ENCODE measurements at places on chromosomes 1 and 21.

GRCh38 chr1:34360574-34360973, 183.9 kb downstream of the C1orf94 start:
- no peak for DNase-seq

DNA sequence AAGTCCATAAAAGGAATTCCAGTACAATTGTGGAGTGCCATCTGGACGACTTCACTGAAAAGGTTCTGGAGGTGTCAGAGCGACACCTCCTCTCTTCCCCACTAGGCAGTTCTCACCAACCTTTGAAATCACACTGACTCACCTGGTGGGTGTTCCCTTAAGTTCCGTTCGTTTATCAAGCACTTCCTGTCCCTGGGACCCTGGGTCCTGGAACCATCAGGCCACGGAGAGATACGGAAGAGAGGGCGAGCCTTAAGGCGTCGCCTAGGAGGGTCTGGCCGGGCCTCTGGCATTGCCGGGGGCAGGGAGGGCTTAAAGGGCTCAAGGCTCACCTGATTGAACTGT, 317 bp downstream of the SPAG17 start:
- no peak for DNase-seq

- no peak for DNase-seq
Measured at GRCh38 chr1:198096390-198096789, 60.4 kb upstream of the NEK7 start.

DNA sequence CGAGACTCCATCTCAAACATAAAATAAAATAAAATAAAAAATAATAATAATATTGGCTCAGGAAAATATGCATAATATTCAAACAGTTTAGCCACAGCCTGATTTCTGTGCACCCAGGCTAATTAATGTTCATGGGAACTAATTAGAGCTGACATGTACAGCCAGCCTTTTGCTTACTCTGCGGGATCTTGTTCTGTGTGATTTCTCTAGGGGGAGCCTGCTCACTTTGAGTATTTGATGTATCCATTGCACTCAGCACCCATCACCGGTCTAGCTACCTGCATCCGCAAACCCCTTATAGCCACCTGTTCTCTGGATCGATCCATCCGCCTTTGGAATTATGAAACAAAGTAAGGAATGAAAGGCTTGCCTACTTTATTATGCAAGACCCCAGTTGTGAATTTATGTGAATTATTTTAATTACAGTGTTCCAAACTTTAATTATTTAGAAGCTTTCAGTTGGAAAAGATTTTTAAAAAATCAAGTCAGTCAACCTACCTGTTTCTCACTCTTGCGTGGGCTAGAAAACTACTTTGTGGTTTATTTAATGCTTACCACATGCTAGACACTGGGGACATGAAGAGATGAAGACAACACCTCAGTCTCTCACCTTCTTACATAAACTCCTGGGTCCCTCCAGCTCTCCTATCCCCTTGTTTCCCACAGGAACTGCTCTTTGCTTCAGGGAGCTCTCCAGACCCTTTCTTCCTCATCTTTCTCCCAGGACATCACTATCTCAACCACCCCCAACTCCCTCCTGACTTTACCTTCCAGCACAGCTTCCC, 25.4 kb downstream of the CFAP57 start:
- DNase-seq: no peak

GRCh38 chr1:27333717-27334279, 8.0 kb upstream of the SYTL1 start:
- no peak for DNase-seq

GRCh38 chr1:27033043-27033746, 20.5 kb upstream of the TENT5B start:
- no peak for DNase-seq

GRCh38 chr1:18949686-18950400, 6.6 kb downstream of the IFFO2 start:
- DNase-seq: no peak

GRCh38 chr1:33288976-33289857, 31.7 kb downstream of the A3GALT2 start:
- DNase-seq: no peak

DNA sequence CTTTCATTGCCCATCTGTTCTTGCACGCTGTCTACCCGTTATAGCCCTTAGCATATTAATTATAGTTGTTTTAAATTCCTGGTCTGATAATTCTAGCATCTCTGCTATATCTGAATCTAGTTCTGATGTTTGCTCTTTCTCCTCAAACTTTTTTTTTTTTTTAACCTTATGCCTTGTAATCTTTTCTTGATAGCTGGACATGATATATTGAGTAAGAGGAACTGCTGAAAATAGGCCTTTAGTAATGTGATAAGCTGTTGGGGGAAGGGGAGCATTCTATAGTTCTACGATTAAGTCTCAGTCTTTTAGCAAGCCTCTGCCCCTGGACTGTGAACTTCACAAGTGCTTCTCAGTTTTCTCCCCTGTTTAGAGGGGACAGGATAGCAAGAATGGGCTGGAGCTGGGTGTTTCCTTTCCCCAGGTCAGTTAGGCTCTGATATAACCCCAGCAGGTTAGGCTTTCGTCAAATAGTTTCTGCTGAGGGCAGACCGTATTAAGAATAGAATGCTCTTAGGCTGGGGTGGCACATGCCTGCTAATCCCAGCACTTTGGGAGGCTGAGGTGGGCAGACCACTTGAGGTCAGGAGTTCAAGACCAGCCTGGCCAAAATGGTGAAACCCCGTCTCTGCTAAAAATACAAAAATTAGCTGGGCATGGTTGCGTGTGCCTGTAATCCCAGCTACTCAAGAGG, 62.2 kb downstream of the ZFYVE9 start:
- no peak for DNase-seq

GRCh38 chr21:35737899-35738346, 322.4 kb downstream of the SETD4 start:
- DNase-seq: no peak

DNA sequence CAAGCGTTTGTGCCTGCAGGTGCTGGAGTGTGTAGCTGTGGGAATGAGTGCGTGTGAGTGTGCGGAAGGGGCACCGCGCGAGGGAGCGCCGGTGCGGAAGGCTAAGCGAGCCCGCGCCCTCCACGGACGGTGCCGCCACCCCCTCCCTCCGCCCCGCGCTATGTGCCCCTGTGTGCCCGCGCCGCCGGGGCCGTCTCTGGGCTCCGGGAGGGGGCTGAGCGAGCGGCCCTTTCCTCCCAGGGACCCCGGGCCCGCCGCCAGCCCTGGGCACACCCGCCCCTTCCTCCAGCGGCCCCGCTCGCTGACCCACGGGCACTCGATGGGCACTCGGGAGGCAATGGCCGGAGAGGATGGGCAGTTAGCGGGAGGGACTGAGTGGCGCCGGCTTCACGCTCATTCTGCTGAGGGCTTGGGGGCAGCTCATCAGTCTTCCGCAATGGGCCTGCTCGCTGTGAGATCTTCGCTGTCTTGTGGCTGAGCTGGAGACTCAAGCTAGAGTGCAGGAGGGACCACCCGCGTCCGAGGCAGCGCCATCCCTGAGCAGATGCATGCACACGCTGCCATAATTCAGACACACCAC, 8.6 kb upstream of the ADGRB2 start:
- DNase-seq: no peak

GRCh38 chr1:202207292-202207691, 13.7 kb downstream of the LGR6 start:
- DNase-seq: no peak

GRCh38 chr1:223455470-223455869, 62.3 kb downstream of the CCDC185 start:
- DNase-seq: no peak

GRCh38 chr1:112263453-112263852, 132.6 kb upstream of the CTTNBP2NL start:
- no peak for DNase-seq

GRCh38 chr1:160076295-160076694, 5.0 kb upstream of the KCNJ9 start:
- DNase-seq: no peak

DNA sequence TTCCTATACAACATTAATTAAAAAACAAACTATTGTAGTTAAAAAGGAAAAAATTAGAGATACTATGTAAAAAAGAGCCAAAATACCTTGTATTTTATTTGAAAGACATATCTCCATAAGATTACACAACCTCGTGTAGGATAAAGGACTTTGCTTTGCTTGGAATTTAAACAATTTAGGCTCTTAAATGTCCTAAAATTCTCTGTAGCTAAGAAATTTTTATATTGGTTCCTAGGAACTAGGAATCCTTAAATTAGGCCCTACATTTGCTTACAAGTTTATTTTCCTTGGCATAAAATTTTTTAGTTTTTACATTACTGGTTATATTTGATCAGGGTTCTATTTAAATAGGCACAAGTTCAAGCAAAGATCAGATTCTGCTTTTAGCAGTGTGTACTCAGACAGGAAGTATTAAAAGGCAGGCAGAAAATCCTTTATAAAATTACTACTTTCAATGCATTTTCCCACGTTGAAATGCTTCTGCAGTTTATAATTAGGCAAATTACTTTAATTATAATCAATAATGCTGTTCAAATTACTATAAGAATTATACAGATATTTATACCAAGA, 3.4 kb upstream of the ANGPTL3 start:
- DNase-seq: no peak

GRCh38 chr1:231862611-231863010, 236.0 kb downstream of the DISC1 start:
- DNase-seq: no peak
